K562 (cell line): ENCODE measurements at places on chromosomes 12 and 14. TPM values are rescaled to one million over a fixed set of nuclear protein-coding genes. Genes with fewer than 3 reads are reported as not detected.
A peak's percentile ranks its signal among the peaks of the same experiment; 100 is the strongest.

FOXM1 gene
- total RNA-seq, result 34.2 and 42.8 TPM in 2 replicates

CLEC2D gene
- 2.2 TPM in 2 replicates for total RNA-seq

KLRB1 gene
- total RNA-seq, result not detected in 2 replicates

HOXC9 gene
- total RNA-seq, result 9.3 and 9.9 TPM in 2 replicates

CD69 gene
- total RNA-seq, result 38.3 and 45.9 TPM in 2 replicates

VWF gene
- 0.40 and 0.53 TPM in 2 replicates for total RNA-seq

LBHD2 gene
- total RNA-seq, result not detected in 2 replicates

ZNF641 gene
- 10.3 and 13.2 TPM in 2 replicates for total RNA-seq

TMEM121 gene
- 0.31 TPM in 1 of 2 replicates, not detected in the other for total RNA-seq

- no peak for DNase-seq
Measured at GRCh38 chr14:64753374-64753773, 49.1 kb downstream of the PLEKHG3 start.

- no peak for DNase-seq
Measured at GRCh38 chr14:101207897-101208296, 304.4 kb upstream of the RTL1 start.

DNA sequence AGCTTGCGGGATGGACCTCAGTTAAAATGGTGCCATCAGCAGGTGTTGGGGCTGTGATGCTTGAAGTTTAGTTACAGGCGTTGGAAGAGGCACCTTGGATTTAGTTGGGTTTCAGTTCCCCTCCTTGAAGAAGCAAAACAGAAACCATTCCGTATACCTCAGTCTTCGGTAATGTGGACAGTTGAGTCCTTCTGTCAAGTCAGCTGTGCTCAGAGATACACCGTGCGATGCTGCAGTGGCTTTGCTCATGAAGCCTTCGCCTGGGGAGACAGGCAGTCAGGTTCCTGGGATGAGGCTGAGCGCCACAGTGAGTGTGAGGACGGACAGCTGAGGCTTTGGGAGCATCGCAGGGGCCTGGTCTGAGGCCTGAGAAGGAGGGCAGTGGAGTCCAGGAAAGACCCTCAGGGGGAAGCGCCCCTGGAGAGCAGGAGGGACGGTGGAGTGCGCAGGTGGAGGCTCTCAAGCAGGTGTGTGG, 7.4 kb downstream of the RAN start:
- no peak for DNase-seq

GRCh38 chr12:15393037-15393436, 70.7 kb downstream of the PTPRO start:
- DNase-seq, result no peak

DNA sequence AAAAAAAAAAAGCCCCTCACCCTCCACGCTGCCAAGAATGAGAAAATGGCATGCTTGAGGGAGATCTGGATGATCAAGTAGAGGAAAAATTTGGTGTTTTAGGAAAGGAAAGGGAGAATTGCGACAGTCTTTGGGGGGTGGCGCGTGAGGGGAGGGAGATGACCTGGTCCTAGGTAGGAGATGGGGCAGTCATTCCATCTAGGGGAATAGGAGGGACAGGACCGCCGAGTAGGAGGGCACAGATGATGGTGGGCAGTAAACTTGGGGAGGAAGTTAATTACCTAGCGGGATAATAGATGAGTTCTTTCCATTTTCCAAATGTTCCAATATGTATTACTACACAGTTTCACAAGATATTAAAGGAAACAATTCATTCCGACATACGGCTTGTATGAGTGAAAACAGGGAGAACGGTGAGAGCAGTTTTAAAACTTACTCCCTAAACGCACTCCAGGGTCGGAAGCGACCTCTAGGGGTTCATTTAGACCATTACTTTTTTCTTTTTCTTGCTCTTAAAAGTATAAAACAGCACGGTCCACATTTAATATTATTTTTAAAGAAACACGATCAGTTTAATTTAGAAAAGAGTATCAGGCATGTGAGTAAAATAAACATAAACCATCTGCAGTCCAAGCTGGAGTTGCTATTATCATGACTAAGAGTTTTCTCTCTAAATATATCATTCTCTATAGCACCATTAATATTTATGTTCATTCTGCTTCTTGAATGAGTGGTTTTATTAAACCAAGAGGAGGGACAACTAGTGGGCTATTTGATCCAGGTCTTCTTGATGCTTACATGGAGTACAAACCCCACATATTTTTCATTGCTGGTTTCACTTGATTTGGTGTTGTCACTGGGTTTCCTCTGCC, 3.0 kb upstream of the FNTB start:
- peak; percentile 17 for DNase-seq

DNA sequence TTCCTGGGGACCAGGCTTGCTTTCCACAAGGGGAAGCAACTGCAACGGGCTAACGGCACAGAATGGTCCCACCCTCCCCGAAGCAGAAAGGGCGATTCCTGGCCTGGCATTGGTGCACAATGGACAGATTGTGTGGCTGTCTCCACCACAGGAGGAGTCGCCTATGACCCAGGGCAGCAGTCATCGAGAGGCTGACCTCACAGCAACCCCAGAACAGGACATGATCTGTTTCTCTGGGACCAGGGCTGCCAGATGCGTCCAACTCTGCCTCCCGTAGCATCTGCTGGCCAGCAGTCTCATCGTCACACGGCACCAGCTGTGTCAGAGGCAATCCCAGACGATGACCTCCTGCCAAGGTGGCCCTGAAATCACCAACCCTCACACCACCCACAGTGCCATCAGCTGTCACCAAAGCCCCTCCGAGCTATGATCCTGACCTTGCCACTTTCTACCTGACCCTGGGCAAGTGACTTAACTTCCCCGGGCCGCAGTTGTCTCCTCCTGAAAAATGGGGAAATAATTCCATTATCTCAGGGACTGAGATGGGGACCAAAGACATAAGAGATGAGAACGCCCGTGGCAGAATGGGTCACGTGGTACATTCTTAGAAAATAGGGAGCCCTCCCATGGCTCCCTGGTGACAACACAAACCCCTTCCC, 86.7 kb downstream of the CHGA start:
- no peak for DNase-seq

GRCh38 chr12:45298047-45298446, 82.2 kb downstream of the ANO6 start:
- DNase-seq, result no peak

GRCh38 chr12:91704446-91704845, 441.2 kb downstream of the BTG1 start:
- DNase-seq, result no peak

DNA sequence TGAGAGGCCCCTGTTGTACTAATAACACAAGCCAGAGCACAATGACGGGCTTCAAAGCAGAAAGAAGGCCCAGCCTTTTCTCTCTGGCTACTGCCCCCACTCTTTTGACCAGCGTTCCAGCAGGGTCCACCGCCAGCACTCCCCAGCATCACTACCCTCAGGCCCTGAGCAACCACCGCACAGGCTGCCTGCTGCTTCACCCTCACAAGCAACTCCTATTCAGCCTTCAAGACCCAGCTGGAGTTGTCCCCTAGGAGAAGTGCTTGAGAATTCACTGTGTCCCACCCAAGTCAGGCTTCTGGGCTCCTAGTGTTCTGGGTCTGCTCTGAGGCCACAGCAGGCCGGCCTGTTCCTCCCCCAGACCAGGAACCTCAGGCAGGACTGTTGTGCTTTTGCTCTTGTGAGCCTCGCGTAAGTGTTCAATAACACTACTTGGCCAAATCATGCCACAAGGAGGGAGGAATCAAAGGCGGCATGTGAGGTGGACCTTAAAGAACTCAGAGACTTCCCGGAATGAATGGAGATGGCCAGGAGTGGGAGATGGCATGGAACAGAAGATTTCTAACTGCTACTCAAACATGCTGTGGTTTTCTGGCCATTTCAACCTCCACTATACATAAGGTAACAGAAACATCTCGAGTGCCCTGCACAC, 83.3 kb upstream of the GPR68 start:
- no peak for DNase-seq

DNA sequence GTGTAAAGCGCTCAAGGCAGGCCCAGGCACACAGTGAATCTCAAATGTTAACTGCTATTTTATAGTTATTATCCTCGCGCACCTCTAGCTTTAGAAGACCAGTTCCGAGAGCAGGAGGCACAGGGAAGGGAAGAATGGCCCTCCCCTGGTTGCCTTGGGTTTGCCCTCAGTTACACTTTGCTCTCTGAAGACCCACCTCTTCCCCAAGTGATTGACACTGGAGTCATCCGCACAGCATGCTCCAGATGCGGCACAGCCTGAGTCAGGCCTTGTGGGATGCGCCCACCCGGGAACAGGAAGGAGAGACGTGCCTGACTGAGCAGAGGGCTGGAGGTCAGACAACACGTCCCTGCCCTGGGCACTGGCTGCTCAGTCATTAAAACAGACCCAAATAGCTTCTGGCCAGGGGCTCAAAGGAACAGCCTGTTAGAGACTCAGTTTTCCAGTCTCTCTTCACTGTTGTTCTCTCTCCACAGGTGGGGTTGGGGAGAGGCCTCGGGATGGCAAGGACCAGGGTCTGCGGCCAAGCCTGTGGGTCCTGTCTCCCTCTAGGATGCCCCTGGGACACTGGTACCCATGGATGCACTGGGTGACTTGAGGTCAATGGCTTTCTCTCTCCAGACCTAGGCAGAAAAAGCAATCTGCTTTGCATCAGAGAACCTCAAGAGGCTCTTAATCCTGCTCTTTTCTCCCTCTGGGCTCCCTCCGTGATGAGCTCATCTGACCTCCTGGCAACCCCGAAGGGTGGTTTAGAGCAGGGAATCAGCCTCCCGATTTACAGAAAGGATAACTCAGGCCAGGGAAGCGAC, 13.6 kb upstream of the MLXIP start:
- DNase-seq, result peak; percentile 75

- no peak for DNase-seq
Measured at GRCh38 chr12:124517260-124518050, 50.0 kb downstream of the NCOR2 start.

DNA sequence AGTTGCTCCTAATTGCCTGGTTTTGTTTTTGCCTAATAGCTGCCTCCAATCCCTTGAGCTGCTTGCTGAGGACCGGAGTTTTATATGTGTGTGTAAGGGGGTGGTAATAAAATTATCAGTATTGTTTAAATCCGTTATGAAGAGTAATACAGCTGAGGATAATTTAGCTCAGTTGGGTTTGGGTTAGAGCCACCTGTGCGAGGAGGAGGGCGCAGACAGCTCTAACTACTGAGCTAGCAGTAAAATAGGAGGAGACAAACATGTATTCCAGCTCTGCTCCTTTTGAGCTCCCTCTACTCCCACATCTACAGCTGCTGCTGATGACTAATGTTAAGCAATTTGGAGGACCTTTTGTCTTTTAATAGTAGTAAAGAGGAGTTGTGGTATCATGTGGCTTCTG, 61.5 kb downstream of the SPATS2 start:
- peak; percentile 37 for DNase-seq

DNA sequence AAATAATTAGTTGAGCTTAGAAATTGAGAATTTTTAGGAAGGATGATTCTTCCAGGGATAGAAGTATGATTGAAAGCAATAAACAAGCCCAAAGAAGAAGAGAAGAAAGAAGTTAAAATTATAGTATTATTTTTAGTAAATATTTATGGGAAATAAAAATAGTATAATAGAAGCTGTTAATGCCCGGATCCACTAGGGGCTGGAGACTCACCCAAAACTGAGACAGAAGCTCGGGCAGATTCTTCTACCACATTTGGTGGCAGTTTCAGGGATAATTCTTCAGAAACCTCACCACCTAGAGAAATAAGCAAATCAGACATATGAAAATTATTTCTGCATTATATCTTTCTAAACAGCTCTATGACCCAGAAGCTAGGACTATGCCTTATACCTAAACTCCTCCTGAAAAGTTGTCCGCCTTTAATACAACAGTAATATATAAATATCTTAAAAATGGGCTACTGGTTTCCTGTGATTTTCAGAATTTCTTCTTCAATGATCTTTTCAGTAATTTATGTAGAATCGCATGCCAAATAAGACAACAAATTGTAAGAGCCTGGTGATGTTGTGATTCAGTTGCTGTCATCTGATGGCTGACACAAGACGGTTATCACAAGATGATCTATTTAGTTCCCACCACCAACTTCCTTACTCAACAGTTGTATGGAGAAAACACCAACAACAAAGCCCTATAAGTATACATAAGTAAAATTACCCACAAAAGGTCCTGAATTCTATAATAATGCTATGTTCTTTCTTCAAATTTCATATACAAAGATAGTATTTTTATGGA, 35.6 kb downstream of the A2M start:
- DNase-seq, result no peak

DNA sequence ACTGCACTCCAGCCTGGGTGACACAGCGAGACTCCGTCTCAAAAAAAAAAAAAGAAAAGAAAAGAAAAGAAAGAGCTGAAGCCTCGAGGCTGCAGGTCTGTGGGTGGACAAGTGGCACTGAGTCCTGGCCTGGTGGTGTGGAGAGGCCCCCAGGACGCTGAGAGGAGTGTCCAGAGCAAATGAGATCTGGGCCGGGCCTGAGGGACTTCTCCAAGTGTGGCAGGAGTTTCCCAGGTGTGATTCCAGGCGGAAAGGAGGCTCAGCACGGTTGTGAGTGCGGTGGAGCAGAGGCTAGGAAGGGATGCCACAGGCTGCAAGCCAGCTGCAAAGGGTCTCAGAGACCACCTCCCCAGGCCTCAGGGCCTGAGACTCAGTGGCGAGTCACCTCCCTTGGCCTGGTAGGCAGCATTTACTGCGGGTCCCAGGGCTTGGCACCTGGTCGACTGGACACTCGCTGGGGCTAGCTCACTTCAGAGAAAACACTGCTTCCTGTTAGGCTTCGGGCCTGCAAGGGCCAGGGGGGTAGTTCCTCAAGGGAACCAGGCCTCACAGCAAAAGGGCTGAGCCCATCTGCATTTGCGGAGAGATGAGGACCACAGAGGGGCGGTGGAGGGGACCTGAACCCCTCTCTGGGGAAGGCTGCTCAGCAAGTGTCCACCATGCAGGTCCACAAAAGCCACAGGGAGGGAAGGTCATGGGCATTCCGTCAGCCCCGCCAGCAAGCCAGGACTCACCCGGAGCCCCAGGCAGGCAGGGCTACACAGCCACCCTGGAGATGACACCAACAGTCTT, 11.7 kb downstream of the TTC7B start:
- peak; percentile 26 for DNase-seq

GRCh38 chr14:76326918-76327689, 48.8 kb upstream of the ESRRB start:
- no peak for DNase-seq

DNA sequence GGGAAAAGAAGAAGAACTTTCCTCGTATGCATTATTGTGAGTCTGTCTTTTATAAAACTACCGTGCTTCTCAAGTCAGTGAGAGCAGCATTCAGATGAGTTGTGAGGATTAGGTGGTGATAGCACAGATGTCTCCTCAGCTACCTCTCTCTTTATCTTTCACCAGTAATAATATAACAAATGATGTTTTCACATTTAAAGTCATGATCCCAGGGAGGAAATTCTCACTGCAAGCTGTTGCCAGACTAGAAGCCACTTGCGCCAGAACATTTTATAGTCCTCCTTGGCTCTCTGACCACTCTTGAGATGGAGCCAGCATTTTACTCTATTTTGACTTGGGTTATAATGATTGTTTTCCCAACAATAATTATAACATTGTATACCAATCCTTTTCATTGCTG, 443.1 kb downstream of the AEBP2 start:
- no peak for DNase-seq
